ENCODE measurements at places on chromosomes 6 and 20. TPM values are rescaled to one million over a fixed set of nuclear protein-coding genes. Genes with fewer than 3 reads are reported as not detected.

Gene HLA-DOB
- 1.1 TPM for total RNA-seq

Gene SNX3
- 163 TPM for total RNA-seq

Gene GPX5
- not detected for total RNA-seq

Gene IRAK1BP1
- total RNA-seq = 3.2 TPM

Gene GPSM3
- total RNA-seq = 1.6 TPM

Data from cardiac ventricle fibroblast (primary cell).